GM12878 (cell line): ENCODE measurements at places on chromosomes 4 and X. TPM values are rescaled to one million over a fixed set of nuclear protein-coding genes. Genes with fewer than 3 reads are reported as not detected.
A peak's percentile ranks its signal among the peaks of the same experiment; 100 is the strongest.

DNA sequence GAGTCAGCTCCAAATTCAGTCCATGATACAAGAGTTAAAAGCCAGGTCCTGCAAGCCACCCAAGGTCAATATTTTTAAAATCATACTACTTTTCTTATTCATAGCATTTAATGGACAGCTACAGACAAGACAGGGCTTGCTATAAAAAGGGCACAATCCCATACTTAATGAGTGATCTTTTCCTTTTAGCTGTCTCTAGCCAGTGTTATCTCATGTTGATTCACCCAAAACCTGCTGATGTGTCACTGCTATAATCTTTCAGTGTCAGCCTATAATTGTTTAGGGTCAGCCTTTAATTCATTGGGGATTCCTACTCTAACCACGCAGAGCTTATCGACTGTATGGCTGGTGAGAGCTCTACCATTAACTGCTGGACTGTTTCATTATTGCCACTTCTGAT, 51.2 kb upstream of the HCCS start:
- no peak for DNase-seq

DNA sequence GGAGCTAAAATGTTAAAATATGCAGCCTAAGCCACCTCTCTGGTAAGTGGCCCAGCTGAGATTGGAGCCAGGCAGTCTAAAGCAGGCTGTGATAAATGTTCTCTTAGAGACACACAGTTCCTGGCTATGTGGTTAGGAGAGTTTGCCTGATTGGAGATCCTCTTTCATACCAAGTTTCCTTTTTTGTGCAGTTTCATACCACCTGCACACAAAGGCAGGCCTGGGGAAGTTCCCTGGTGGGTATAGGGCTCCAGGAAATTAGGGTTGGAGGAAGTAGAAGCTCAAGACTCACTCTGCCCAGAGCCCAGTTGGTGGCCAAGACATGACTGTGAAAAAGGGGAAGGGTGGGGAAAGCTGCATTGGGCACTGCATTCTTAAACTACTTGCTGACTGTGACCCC, 16.9 kb downstream of the CYBB start:
- no peak for DNase-seq

DNA sequence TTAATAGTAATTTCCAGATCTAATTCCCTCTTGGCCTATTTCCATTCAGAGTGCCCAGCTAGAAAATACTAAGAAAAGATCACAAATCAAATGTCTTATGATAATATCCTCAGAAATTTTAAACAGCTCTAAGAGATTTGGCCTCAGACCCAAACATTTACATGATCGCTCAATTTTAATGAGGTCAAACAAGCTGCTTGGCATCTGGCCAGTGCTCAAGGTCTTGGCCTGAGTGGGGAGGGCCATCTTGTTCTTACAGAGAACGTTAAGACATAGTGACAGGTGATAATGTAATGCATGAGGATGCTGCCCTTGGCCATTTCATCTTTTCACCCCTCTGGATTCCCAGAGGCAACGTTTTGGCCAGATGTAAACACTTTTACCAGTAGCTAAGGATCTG, 159.2 kb upstream of the SLC7A11 start:
- DNase-seq, result no peak

- peak; percentile 8 for DNase-seq
These were observed 33.7 kb upstream of the FGF13 start for GRCh38 chrX:138745196-138745595.

- DNase-seq, result no peak
These were observed 13.6 kb downstream of the OTC start for GRCh38 chrX:38365954-38366353.

GRCh38 chr4:36010397-36010929, 233.9 kb downstream of the ARAP2 start:
- DNase-seq, result no peak

DNA sequence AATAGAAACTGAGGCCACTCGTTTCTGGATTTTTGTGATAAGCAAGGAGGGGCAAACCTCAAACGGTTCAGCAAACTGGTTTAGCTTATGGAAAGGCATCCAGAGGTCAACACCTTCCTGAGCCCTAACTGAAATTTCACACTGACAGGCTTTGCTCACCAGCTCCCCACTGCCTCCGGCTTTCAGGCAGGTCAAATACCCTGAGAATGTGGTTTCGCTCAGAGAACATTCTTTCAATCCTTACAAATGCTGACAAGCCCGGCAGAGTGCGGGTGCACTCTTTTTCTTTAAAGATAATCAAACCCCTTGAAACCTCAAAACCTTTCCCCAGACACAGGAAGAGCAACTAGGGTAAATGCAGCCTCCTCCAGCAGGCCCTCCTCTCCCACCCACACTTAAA, 41.5 kb downstream of the CD40LG start:
- no peak for DNase-seq

DNA sequence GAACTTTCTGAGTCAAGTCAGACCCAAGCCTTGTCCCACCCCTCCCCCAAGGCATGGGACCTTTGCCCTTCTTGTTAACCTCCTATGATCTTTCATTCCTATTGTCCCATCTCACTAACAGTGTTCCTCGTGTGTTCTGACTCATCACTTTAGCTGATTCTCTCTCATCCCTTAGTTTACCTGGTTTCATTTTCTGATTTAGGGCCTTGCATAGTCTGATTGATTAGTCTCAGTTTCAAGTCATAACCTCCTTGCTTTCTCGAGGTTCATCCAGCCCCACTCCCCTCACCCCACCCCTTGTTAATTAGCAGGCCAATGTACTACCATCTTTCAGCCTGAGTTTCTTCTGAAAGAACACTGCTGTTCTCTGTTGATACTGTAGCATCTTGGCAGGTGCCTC, 517.4 kb downstream of the RPA4 start:
- DNase-seq, result peak; percentile 68

DNA sequence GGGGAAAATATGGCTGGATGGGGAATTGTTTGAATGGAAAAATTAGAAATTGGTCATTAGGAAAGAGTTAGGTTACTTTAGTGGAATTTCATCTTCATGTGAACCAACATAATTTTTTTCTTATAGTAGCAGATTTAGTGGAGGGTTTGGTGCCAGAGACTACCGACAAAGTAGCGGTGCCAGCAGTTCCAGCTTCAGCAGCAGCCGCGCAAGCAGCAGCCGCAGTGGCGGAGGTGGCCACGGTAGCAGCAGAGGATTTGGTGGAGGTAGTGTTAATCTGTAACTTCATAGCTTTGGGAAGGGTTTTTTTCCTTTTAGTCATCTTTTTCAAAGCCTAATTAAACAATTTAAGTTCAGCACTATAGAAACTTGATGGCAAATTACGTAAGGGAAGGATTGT, 13.2 kb downstream of the DDX3X start:
- DNase-seq, result no peak

DNA sequence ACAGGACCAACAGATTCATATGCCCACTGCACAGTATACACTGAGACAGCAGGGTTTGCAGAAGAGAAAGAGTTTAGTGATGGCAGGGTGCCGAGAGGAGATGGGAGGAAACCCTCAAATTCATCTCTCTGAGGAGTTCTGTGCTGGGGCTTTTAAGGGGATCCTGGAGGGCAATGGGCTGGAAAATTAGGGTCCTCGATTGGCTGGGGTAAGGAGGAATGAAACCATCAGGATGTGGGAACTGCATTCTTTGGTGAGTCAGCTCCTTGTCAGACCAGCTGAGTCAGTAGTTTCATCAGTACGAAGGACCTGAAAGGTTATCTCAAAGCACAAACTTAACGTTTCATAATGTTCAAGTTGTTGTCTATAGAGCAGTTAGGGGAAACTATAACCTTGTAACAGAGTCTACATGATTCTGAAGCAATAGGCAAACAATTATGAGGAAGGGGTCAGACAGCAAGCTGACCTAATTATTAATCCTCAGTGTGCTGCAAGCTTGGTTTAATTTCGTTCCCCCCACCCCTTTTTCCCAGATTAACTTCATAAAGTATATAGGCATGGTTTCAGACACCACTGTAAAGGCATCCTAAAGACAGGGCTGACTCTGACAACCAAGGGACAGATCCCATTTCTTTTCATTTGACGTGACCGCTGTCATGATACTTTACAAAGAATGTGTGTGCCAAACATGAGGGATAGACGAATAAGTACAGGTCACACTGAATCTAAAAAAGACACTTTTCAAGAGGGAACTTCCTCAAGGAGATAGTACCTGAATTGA, 1.5 kb upstream of the MSMO1 start:
- no peak for DNase-seq

GRCh38 chrX:105553118-105553517, 269.2 kb upstream of the NRK start:
- no peak for DNase-seq

GRCh38 chrX:12997906-12998687, 23.2 kb downstream of the TMSB4X start:
- no peak for DNase-seq

GRCh38 chr4:26780539-26780938, 80.1 kb upstream of the STIM2 start:
- DNase-seq, result no peak

DNA sequence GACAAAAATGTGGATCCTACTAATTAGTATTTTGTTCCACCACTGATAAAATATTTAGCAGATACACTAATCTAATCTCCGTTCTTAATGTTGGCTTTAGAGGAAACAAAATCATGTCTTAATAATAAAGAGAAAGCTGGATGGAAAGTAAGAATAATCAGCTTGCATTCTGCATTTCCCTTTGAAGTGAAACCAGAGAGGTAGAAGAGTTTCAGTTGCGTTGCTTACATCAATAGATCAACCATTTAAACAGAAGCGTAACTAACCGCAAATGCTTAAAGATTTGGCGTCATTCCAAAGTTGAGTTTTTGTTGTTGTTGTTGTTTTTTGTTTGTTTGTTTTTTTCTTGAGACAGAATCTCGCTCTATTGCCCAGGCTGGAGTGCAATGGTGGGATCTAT, 168.9 kb downstream of the TRIML1 start:
- DNase-seq, result no peak

DNA sequence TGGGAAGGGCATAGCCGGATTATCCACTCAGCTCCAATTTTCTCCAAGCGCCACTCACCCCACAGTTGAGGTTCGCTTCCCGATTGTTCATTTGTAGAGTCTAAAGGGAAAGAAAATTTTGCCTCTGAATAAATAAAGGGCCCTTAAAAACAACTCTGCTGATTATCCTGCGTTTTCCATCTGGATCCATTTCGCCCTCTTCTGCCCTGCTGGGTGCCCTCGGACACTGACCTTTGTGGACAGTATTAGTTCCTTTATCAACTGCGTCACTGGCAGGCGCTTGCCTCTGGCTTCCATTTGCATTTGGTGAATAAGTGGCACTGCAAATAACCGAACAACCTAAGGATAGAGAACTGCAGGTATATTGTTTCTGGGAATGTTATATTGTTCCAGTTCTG, 10.1 kb downstream of the GSX2 start:
- no peak for DNase-seq

- no peak for DNase-seq
These were observed 14.6 kb downstream of the MGAT4D start for GRCh38 chr4:140483445-140483844.

DNA sequence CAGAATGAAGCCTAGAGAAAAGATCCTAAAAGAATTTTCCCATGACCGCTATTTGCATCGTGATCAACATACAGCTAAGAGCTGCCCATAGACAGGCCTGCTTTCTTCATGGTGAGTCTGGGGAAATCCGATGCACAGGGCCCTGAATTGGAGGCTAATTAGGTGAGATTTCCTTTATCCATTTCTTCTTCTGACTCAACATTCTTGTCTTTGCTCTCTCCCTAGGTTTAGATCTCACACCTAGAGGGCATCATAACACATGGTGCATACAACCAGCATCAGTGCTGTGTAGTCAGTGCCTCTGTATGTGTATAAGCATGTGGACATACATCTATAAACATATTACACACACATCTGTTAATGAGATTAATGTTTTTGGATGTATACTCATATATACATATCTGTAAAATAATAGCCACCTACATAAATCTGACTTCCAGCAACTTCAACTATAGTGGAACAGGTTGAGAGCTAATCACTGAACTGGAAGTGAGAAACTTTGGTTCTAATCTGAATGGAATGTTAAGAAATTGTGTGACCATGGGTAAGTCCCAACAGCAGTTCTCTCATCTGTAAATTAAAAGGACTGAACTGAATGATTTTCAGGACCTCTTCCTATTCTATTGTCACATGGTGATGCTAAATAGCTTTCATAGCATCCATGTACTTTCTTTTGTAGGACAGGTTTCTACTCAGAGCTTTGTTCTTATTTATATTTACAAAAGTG, 17.5 kb downstream of the GATB start:
- peak; percentile 66 for DNase-seq

- no peak for DNase-seq
These were observed 29.3 kb upstream of the FAM47C start for GRCh38 chrX:36978886-36979285.

DNA sequence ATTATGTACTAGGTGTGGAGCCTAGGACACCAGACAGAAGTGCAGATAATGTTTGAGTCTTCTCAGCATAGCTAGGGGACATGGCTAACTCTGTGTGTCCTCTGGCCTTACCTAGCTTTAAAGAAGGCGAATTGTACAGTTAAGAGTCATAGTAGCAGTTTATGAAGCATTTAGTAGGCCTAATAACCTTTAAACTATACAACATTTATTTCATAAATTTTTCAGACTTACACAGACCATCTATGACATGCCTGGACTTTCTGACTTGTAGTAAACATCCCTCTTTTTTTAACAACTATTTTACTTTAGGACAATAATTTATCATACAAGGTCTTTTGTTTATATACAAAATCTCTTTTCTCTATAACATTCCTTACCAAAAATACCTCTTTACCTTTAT, 37.4 kb downstream of the ETNPPL start:
- DNase-seq, result no peak

GRCh38 chrX:38770152-38770551, 31.1 kb upstream of the MID1IP1 start:
- no peak for DNase-seq

GRCh38 chr4:52251864-52252263, 200.8 kb downstream of the SPATA18 start:
- no peak for DNase-seq

DNA sequence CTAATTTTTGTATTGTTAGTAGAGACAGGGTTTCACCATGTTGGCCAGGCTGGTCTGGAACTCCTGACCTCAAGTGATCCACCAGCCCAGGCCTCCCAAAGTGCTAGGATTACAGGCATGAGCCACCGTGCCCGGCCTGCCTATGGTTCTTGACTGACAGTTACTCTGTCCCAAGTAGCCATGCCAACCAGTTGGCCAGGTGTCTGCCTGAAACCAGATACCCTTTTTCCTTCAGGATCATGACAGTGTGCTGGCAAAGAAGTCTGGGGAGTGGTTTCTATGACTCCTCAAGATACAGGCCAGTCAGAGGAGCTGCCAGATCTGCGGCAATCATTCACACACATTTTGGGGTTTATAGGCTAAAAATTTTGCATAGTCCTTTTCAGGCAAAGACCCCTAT, 1.7 kb upstream of the LAS1L start:
- no peak for DNase-seq

MXRA5 gene
- total RNA-seq, result 0.03 TPM in 2 replicates

SUPT20HL1 gene
- total RNA-seq, result not detected in 2 replicates

SATL1 gene
- total RNA-seq, result not detected in 2 replicates

ZXDB gene
- 4.1 and 4.6 TPM in 2 replicates for total RNA-seq

SLC2A9 gene
- 0.43 and 1.2 TPM in 2 replicates for total RNA-seq

AKAP14 gene
- total RNA-seq, result not detected in 2 replicates

CSAG2 gene
- total RNA-seq, result not detected in 2 replicates

OTC gene
- not detected in 2 replicates for total RNA-seq

VSIG4 gene
- 0.13 and 0.36 TPM in 2 replicates for total RNA-seq

SERTM2 gene
- total RNA-seq, result not detected in 2 replicates
